Fibroblast of skin of scalp (primary cell): ENCODE measurements at places on chromosomes 2 and 18.

- peak; percentile 77 for DNase-seq
These were observed 20.0 kb upstream of the RESP18 start for GRCh38 chr2:219352448-219353023.

- no peak for DNase-seq
These were observed 53.8 kb upstream of the CCDC68 start for GRCh38 chr18:55013086-55013485.

- no peak for DNase-seq
These were observed 484 bp upstream of the DARS1 start for GRCh38 chr2:135985826-135986393.

- DNase-seq = peak; percentile 95
These were observed 489.9 kb downstream of the NYAP2 start for GRCh38 chr2:225889452-225889851.

DNA sequence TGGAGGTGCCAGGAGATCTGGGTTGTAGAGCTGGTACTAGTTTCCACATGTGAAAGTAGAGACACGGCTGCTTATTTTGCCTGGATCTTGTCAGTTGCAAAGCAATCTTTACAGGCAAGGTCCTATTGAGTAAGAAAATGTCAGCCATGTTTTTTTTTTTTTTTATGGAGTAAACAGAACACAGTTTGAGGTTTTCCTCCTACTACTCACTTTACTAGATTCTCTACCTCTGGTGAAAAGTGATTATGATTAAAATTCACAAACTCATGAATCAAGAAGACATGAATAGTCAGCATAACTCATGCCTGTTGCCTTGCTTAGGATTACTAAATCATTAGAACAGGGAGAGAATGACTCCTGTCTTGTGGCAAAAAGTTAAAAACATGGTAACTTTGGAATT lies 70.1 kb upstream of the PNPT1 start:
- DNase-seq = no peak

DNA sequence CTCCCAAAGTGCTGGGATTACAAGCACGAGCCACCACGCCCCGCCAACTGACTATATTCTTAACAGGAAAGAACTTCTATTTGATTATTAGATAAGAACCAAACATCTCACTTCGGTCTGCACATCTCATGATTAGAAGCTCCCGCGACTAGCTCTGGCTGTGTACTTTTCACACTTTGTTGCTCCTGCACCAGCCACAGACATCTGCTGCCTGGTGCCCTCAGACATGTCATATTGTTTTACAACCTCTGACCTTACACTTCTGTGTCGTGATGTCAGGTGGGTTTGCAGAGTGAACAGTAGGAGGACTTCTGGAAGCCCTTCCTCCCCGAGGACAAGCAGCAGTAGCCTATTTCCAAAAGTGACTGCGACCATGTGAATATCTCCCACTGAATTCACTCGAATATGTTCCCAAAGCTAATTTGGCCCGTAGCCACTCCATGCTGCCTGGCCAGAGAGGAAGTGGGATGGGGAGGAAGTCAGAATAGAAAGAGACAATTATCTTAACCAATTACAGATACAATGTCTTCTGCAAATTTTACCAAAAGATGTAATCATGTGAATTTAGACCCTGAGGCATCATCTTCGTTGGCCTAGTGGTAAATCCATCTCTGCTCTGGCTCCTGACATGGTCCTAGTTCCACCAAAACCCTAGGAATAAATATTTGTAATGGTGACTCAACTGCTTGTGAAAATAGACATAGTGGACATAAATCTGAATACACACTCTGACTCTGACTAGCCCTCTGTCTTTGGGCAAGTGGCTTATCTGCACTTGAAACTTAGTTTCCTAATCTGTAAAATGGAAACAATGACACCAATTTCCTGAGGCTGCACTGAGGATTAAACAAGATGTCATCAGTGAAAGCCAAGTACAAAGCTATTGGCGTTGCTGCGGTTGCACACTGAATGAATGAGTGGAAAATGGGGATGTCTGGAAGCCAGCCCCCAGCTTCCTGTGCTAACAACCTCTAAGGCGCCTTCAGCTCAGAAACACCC lies 406.1 kb downstream of the LRATD1 start:
- DNase-seq = no peak

DNA sequence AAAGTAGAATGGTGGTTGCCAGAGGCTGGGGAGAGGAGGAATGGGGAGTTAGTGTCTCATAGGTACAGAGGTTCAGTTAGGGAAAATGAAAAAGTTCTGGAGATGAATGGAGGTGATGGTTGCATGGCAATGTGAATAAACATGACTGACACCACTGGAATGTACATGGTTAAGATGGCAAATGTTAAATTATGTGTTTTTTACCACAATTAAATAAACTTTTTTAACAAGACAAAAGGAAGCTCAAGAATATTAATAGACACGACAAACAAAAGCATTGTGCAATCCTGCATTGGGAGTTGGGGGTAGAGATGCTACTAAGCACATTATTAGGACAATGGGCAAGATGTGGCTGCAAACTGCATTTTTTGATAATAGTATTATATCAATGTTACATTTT lies 147.7 kb downstream of the TWIST2 start:
- DNase-seq = peak; percentile 21

- DNase-seq = no peak
These were observed 163.0 kb downstream of the MREG start for GRCh38 chr2:215850380-215850779.

- DNase-seq = no peak
These were observed 611.1 kb upstream of the FANCL start for GRCh38 chr2:58852243-58852642.
